ENCODE measurements at places on chromosomes 2 and 18.

GRCh38 chr2:216214768-216215167, 105.6 kb downstream of the XRCC5 start:
- no peak overlapping the region for H3K4me3 ChIP-seq
- H3K36me3 ChIP-seq: no peaks in the 10 kb centered on the region
- no peak overlapping the region for H3K27ac ChIP-seq
- H3K4me1 ChIP-seq: peaks cover 3% of the 10 kb centered on the region

- H3K36me3 ChIP-seq: no peaks in the 10 kb centered on the region
- no peak overlapping the region for H3K27ac ChIP-seq
- H3K4me3 ChIP-seq: no peak overlapping the region
- peaks cover 8% of the 10 kb centered on the region for H3K4me1 ChIP-seq
Observed at GRCh38 chr2:217843324-217843723, 159.5 kb downstream of the TNS1 start.

DNA sequence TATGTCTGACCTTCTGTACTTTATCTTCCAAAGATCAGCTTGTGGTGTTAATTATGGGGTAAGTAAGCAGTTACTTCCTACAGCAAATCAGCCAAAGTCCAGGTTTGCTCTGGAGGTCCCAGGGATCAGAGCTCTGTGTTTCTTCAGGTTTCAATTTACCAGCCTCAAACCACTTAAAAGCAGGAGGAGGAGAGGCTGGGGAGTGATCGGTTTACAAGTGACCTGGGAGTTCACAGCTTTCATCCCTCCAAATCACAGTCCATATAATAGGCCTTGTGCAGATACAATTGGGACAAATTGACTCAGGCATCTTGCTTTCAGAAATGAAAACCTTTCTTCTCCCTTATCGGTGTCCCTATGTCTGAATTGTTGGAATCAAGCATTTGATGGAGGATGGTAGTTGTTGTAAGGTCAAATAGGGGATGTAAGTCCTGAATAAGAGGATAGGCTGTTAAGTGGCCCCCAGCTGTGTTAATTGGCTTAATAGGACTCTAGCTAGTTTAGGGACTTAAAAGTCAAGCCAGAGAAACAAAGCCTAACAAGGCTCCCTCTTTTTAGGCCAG, 188.0 kb upstream of the NT5C1B start:
- no peak overlapping the region for H3K27ac ChIP-seq
- no peak for DNase-seq
- no peaks in the 10 kb centered on the region for H3K36me3 ChIP-seq
- no peak overlapping the region for H3K4me3 ChIP-seq
- H3K27me3 ChIP-seq: no peaks in the 10 kb centered on the region
- H3K4me1 ChIP-seq: no peaks in the 10 kb centered on the region

- DNase-seq: no peak
- peaks cover 5% of the 10 kb centered on the region for H3K4me1 ChIP-seq
- no peaks in the 10 kb centered on the region for H3K36me3 ChIP-seq
- no peak overlapping the region for H3K27ac ChIP-seq
- H3K27me3 ChIP-seq: no peaks in the 10 kb centered on the region
Observed at GRCh38 chr18:26457611-26458353, 90.6 kb downstream of the KCTD1 start.

GRCh38 chr2:70686577-70687460, 81.2 kb downstream of the ADD2 start:
- no peak for DNase-seq
- no peak overlapping the region for H3K27ac ChIP-seq
- H3K4me1 ChIP-seq: no peaks in the 10 kb centered on the region
